ENCODE measurements at places on chromosomes 7 and 10. TPM values are rescaled to one million over a fixed set of nuclear protein-coding genes. Genes with fewer than 3 reads are reported as not detected.

The ITGB8 gene
- 11.5 TPM for total RNA-seq

The HOXA6 gene
- total RNA-seq, result not detected

The ASZ1 gene
- total RNA-seq, result not detected

The MYH16 gene
- total RNA-seq, result not detected

The PHKG1 gene
- not detected for total RNA-seq

The ADAM22 gene
- total RNA-seq, result 0.54 TPM

The FANK1 gene
- total RNA-seq, result 2.5 TPM

The SYT15B gene
- total RNA-seq, result under 0.01 TPM

The FAM25A gene
- not detected for total RNA-seq

The CEP55 gene
- 9.0 TPM for total RNA-seq

The NEUROG3 gene
- not detected for total RNA-seq

The RTKN2 gene
- total RNA-seq, result 0.18 TPM

The MOGAT3 gene
- total RNA-seq, result not detected

The GDF2 gene
- total RNA-seq, result not detected

The OR2A1 gene
- not detected for total RNA-seq

The LHPP gene
- total RNA-seq, result 11.2 TPM

The GLCCI1 gene
- 1.4 TPM for total RNA-seq

The HILPDA gene
- 45.0 TPM for total RNA-seq

The ASB15 gene
- total RNA-seq, result not detected

The EVX1 gene
- total RNA-seq, result not detected

The LRMDA gene
- total RNA-seq, result not detected

The GPR141 gene
- total RNA-seq, result not detected

The GATA3 gene
- not detected for total RNA-seq

The CCDC186 gene
- total RNA-seq, result 6.1 TPM

The NKX1-2 gene
- not detected for total RNA-seq

The CCL24 gene
- not detected for total RNA-seq

The GPR37 gene
- 0.36 TPM for total RNA-seq

The HPSE2 gene
- not detected for total RNA-seq

The SYT15 gene
- not detected for total RNA-seq

The FGFBP3 gene
- not detected for total RNA-seq

The SPDYE8 gene
- not detected for total RNA-seq

The HMX2 gene
- not detected for total RNA-seq

The SUN3 gene
- total RNA-seq, result not detected

The FGL2 gene
- total RNA-seq, result 0.97 TPM

The BBIP1 gene
- 39.0 TPM for total RNA-seq

The TMEM176B gene
- total RNA-seq, result not detected

The RELN gene
- 0.18 TPM for total RNA-seq

The PNLIPRP3 gene
- total RNA-seq, result not detected

The SPAM1 gene
- not detected for total RNA-seq

The GNAT3 gene
- not detected for total RNA-seq

The ZNF316 gene
- 8.7 TPM for total RNA-seq

The SMKR1 gene
- total RNA-seq, result not detected

The HYAL4 gene
- total RNA-seq, result not detected

The IFIT2 gene
- total RNA-seq, result 3.6 TPM

The IGFBP1 gene
- 5.8 TPM for total RNA-seq

The ANXA11 gene
- 122 TPM for total RNA-seq

The AGMO gene
- 0.54 TPM for total RNA-seq

The ASB4 gene
- total RNA-seq, result not detected

The MYPN gene
- total RNA-seq, result not detected

The VPS37D gene
- 2.8 TPM for total RNA-seq

The AASS gene
- 8.6 TPM for total RNA-seq

The BICC1 gene
- 81.6 TPM for total RNA-seq

The LRRD1 gene
- total RNA-seq, result not detected

The IFIT1B gene
- total RNA-seq, result not detected

The SUGCT gene
- total RNA-seq, result 2.9 TPM

The NME8 gene
- total RNA-seq, result not detected

The GIMAP8 gene
- total RNA-seq, result 0.81 TPM

The SSC4D gene
- total RNA-seq, result 0.16 TPM

Measured in cardiac atrium fibroblast (primary cell).